ENCODE measurements at places on chromosomes 7 and 10.

DNA sequence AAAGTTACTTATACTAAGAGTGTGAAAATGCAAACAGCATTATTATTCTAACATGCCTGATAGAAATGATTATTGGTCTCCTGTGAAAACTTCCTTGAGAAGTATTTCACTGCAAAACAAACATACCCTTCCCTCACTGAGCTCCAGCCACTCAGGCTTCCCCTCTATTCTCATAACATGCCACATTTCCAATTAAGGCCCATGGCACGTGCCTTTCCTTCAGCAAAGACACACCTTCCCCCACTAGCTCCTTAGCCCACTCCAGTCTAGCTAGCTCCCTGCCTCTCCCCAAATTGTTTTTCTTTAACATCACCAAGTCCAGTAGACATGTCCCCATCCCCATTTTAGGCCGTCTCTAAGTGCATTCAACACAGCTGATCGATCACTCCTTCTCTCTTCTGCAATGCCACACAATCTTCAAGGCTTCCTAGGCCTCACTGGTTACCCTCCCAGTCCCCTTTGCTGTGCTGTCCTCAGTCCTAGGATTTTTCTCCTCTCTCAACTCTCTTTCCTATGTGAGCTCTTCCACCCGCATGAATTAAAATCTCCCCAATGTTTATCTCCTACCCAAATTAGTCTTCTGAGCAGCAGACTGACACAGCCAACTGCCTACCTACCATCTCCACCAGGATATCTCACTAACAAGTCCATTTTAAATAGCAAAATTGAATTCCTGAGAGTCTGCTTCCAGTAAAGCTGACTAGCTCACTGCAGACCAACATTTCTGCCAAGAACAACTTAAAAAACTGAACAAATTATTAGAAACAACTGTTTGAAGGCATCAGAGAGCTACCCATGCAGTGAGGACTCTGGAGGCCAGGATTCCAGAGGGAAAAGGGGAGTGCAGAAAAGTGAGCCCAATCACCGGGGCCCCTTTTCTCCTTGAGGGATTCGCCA lies 11.9 kb downstream of the CYTH3 start:
- DNase-seq: no peak

GRCh38 chr7:12351843-12352242 lies 51.8 kb downstream of the VWDE start:
- no peak for DNase-seq

DNA sequence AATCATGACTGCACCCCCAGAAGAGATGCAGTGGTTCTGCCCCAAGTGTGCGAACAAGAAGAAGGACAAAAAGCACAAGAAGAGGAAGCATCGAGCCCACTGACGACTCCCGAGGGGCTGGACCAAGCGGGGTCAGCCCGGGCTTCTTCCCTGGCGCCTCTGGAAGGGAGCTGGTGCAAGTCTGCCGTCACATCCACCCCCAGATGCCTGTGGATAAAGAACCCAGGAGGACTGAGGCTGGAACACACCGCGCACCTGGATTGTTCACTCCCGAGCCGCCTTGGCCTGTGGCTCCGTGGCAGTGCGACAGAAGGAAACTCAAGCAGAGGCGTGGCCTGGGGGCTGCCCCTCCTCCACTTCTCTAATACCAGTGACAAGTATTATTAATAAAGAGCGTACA lies 39.8 kb upstream of the GATA3 start:
- no peak for DNase-seq

GRCh38 chr10:63836666-63837442 lies 315.7 kb downstream of the REEP3 start:
- no peak for DNase-seq

GRCh38 chr7:91325726-91326125 lies 61.5 kb downstream of the FZD1 start:
- peak; percentile 69 for DNase-seq

DNA sequence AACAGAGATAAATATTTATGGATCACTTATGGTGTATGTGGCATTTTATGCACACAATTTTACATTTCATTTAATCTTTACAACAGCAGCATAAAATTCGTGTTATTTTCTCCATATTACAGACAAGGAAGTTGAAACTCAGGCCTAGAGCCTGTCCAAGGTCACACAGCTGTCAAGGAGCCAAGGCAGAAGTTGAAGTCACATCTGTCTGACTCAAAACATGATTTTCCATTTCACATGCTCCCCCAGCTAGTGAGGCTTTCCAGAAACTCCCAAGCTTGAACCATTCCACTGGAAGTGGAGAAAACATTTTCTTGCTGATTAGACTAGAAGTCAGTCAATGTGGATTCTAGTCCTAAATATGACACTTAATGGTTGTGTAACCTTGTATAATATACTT lies 110.5 kb downstream of the HECTD2 start:
- DNase-seq: peak; percentile 70

- DNase-seq: peak; percentile 35
Measured at GRCh38 chr10:17227367-17228090, 512 bp upstream of the VIM start.

- no peak for DNase-seq
Measured at GRCh38 chr10:32132357-32132946, 76.2 kb upstream of the KIF5B start.

GRCh38 chr7:128763541-128763940 lies 12.1 kb downstream of the OPN1SW start:
- DNase-seq: no peak

GRCh38 chr7:52184006-52184703 lies 851.3 kb upstream of the POM121L12 start:
- no peak for DNase-seq

DNA sequence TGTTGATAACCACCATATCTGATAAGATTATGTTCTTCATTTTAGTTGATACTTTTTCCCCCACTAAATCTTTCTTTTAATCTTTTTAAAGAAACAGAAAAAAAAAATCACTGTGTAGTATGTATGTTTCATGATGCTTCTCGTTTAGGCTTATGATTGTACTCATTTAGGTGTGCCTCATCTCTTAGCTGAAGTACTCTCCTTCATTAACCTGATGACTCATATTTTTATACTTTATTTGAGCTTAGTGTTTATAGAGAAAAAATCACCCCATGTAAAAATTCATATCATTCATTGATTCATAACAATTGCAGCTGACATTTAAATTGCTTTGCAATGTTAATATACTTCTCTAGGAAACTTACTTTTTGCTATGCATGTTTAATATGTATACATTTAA lies 158.9 kb downstream of the MLLT10 start:
- DNase-seq: no peak

DNA sequence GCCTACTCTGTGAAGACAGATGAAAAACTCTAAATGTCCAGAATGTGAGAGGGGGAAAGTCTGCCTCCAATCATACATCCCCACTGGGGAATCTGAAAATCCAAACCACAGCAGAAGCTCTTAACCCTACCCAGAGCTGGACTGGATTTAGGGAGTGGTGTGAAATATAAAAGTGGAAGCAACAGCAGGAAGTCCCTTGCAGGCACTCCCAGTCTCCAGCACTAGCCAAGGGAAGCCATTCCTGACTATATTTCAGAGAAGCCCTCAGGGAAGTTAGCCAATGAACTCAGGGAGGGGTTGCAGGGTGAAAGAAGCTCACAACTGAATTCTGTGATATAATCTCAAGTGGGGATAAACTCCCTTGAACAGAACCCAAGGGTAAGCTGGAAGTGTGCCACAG lies 51.5 kb downstream of the CRPPA start:
- DNase-seq: no peak

- DNase-seq: no peak
Measured at GRCh38 chr10:75418712-75419111, 12.7 kb upstream of the LRMDA start.

- DNase-seq: peak; percentile 77
Measured at GRCh38 chr7:138001529-138002095, at the start of gene CREB3L2. Gene CREB3L2, minus strand, starts transcription at chr7:138002086. Its CDS starts 381 bp downstream, at chr7:138001705.

- DNase-seq: no peak
Measured at GRCh38 chr7:150430465-150431085, 19.9 kb upstream of the GIMAP8 start.

- no peak for DNase-seq
Measured at GRCh38 chr10:128979405-128979804, 487.6 kb upstream of the MGMT start.

GRCh38 chr7:139297795-139298194 lies 43.3 kb upstream of the FMC1 start:
- no peak for DNase-seq

DNA sequence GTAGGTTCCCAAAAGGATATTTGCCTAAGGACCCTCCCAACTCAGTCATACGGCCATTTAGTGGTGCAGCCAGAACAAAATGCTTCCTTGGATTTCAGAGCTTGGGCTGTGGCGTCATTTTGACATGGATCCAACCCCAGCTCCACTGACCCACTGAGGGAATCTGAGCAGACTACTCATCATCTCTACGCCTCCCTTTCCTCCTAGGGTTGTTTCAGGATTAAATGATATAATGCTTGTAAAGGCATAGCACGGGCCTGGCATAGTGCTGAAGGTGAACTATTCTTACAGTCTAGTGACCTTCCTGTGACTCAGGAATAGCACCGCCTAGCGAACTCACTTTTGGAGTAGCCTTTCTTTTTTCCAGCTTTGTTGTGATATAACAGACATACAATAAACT lies 70.3 kb upstream of the LOXL4 start:
- DNase-seq: no peak

GRCh38 chr10:27783660-27784059 lies 38.0 kb upstream of the MKX start:
- peak; percentile 84 for DNase-seq

GRCh38 chr10:59177031-59177797 lies 771 bp downstream of the PHYHIPL start:
- DNase-seq: no peak

DNA sequence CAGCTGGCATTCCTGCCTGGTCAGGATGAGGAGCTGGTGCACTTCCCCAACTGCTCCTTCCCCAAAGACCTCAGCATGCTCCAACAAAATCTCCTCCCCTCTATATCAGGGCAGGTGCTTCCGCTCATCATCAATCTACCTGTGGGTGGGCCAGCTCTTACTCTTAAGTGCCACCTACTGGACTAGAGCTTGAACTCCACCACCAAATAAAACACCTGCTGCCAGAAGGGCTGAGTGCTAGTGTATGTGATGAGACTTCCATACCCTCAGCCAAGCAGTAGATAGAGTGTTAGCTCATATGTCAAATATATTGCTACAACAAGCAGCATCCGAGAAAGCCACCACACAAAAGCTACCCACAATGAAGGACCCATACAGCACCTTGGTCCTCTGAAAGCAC lies 264.3 kb downstream of the RNLS start:
- DNase-seq: no peak

GRCh38 chr7:132258231-132258630 lies 318.0 kb downstream of the PLXNA4 start:
- no peak for DNase-seq

- no peak for DNase-seq
Measured at GRCh38 chr7:116713500-116713899, 41.5 kb downstream of the MET start.

DNA sequence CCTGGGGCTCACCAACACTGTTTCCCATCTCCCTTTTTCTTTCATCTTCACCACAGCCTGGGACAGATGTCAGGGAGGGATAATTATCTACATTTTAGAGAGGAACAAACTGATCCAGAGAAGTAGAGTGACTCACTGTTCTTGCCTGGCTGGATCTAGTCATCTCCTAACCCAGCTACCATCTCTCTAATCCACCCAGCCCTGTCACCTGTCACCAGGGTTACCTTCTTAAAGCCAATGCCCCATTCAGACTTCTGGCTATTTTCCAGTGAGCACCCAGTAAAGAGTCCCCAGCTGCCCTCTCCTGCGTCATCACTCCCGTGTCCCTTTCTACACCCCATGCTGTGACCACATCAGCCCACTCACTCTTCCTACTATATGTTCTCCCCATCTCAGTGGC lies 68.4 kb upstream of the DUSP5 start:
- no peak for DNase-seq

DNA sequence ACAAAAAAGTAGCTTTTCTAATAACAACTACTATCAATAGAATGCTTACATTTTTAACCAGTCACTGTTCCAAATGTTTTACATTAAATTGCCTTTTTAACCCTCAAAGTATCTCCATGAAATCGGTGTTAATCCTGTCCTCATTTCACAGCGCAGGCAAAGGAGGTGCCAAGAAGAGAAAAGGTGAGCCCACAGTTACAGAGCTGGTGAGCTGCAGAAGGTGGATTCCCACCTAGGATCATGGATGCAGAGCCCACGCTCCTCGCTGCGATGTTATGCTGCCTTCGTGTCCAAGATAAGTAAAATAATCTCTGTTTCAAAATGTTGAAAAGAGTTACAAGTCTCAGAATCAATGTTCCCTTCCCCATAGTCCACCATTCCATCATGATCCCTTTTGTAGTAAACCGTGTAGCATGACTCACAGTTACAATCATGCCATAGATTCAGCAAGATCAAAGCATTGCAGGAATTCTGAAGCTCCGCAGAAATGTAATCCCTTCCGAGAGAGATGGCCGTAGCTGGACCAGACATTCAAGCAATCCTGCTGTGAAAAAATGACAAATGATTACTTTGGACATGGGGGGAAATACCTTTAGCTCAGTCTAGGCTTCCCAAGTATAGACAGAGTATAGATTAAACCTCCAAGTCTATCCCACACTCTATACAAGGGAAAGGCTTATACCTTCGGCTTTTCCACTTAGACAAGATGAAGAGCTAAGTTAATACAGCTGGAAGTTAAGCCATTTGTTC lies 394.7 kb upstream of the AKR1E2 start:
- DNase-seq: no peak

DNA sequence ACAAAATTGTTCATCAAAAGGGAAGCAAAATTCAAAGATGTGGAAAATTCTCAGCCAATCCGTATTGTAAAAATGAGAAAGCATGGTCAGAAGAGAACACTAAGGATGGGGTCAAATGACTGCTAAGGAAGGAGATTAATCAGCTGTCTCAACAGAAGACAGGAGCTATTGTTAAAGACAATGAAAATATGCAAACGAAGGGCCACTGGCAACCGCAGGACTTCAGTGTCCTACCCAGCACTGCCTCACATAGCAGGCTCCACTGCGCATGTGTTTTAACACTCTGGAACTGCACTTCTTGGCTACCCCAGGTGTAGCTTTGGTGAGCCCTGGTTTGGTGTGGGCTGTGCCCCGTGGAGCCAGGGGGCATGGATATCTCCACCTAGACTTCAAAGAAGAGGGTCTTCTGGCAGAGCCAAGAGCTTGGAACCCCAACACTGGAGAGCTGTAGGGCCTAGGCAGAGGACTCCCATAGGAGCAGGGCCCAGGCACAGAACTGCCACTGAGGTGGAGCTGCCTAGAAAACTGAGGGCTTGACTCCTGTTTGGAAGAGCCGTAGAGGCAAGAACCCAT lies 176.2 kb upstream of the GDF10 start:
- DNase-seq: no peak

All from suppressor macrophage (primary cell).